Activated naive CD4-positive, alpha-beta T cell treated with anti-CD3 and anti-CD28 coated beads, Interleukin-2, amount 50 U/mL, for 16 hours (primary cell): ENCODE measurements at places on chromosomes 12 and 14.

DNA sequence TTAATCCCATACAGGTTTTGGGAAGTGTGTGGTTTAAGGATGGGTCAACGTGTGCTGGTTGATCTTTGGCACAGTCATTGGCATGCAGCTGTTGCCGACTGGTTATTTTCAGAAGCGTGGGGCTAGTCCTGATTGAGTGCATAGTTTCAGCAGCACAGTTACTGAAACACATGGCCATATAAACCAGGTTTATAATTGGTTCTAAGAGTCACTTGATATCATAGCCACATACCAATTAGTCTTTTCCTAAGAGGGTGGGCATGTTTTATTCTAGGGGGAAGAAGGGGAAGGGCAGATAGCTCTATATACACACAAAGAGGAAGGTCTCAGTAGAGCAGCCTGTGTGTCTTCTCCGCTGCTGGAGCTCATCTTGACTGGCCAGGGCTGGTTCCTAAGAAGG is 11.0 kb upstream of the RPS6KL1 start:
- DNase-seq = no peak

- DNase-seq = no peak
These were observed 61.1 kb upstream of the PTPRB start for GRCh38 chr12:70698345-70698744.

DNA sequence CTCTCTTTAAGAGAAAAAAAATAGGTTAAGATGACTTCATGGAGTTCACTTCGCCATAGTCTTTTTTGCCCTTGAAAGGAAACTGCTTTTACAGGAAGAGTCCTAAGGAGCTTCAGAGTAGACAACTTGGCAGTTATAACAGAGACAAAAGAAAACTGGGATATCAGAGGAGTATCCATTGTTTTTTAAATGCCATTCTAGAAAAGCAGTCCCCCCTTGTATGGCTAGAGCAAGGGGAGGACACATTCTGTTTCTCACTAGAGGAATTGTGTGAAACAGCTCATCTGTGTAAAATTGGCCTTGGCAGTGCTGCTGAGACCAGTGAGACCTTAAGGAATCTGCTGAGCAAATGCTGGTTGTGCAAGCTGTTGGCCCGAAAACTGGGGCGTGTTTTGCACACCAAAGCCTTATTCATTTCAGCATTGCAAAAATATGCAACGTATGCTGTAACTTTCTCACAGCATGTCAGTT is 128.0 kb downstream of the GPR135 start:
- DNase-seq = no peak

DNA sequence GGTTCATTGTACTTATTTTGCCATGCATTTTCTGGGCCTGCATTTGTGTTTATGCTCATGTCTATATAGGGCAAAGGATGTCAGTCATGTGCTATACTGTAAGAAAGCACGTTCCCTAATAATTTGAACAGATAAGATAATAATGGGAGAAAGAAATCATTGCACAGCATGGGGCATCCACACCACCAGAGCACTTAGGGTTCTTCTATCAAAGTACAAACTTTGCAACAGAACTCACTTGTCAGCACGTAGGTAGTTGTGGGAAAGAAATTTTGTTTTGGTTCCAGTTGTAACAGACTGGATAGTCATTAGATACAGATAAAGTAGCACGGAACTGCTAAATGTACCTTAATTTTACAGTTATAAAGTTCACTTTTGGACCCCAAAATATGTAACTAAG is 10.1 kb downstream of the PPP1CC start:
- DNase-seq = no peak

- no peak for DNase-seq
These were observed 3.7 kb downstream of the ITGA5 start for GRCh38 chr12:54415221-54415929.

- DNase-seq = peak; percentile 65
These were observed 3.6 kb downstream of the ISCU start for GRCh38 chr12:108565976-108566375.
